Stimulated activated CD8-positive, alpha-beta memory T cell treated with anti-CD3 and anti-CD28 coated beads, Interleukin-2, amount 100 ng/mL, for 1 hour (primary cell): ENCODE measurements at places on chromosomes 7 and 10.
A peak's percentile ranks its signal among the peaks of the same experiment; 100 is the strongest.

DNA sequence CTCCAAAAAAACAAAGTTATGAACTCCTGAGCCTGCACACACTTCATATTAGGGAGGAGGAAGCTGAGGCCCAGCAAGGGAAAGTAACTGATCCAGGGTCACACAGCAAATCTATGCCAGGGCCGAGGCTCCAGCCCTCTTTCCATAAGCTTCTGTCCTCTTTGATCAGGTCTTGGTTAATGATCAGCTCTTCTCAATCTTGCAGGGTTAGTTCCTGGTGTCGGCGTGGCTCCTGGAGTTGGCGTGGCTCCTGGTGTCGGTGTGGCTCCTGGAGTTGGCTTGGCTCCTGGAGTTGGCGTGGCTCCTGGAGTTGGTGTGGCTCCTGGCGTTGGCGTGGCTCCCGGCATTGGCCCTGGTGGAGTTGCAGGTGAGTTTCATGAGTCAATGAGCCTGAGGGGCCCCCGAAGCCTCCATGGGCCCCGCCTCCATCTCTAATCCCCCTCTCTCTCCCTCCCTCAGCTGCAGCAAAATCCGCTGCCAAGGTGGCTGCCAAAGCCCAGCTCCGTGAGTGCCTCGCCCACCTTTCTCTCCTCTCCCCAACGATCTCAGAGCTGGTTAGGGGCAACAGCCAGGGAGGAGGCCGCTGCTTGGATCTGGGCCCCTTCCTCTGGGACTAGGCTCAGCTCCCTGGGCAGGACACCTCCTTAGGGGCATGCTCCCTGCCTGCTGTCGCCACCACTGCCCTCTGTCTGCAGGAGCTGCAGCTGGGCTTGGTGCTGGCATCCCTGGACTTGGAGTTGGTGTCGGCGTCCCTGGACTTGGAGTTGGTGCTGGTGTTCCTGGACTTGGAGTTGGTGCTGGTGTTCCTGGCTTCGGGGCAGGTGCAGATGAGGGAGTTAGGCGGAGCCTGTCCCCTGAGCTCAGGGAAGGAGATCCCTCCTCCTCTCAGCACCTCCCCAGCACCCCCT lies 23.7 kb upstream of the LIMK1 start:
- DNase-seq = no peak

- DNase-seq = no peak
Measured at GRCh38 chr10:77965294-77965693, 38.7 kb upstream of the DLG5 start.

DNA sequence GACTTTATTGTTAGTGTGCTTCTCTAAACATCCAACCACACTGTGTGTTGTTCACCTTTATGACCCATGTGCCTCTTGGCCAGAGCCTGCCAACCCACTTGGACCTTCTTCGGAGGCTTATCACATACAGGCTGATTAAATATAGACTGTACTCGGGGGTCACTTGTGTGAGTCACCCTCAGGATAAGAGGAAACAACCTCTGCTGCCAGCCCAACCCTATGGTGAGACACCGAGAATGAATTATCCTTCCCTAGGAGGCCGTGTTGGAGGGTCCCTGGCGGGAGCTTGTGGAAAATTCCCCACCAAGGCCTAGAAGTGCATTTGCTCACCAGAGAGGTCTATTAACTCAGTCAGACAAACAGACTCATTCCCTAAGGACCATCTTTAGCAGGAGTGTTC lies 63.0 kb downstream of the FAS start:
- no peak for DNase-seq

- no peak for DNase-seq
Measured at GRCh38 chr7:49151146-49151545, 226.8 kb downstream of the CDC14C start.

DNA sequence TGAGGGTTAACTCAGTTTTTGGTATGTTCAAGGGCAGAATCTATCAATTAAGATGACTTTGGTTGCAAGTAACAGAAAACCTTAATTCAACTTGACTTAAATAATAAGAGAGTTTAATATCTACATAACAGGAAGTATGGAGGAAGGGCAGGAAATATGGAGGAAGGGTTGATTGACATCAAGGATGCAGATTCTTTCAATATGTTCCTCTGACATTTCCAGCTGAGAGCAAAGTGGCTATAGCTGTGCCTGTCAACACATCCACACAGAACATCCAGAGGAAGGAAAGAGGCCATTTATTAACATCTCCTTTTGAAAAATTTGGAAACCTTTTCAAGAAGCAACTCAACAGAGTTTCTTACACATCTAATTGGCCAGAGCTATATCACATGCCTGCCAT lies 19.4 kb upstream of the RALA start:
- no peak for DNase-seq

GRCh38 chr7:12979181-12979580 lies 291.7 kb downstream of the ARL4A start:
- no peak for DNase-seq

DNA sequence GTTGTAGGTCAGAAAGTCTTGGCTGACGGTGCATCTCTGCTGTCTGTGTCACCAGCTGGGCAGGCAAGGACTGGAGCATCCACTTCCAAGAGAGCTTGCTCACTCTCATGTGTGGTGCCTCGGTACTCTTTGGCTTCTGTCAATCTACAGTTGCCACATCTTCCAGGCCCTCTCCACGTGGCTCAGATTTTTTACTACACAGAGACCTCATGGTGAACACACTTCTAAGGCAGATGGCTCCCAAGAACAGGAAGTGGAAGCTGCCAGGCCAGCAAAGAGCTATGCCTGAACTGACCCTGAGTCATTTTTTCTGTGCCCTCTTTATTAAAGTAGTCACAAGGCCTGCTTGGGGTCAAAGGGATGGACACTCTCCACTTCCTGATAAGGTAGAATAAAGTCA lies 351.5 kb upstream of the AUTS2 start:
- no peak for DNase-seq

DNA sequence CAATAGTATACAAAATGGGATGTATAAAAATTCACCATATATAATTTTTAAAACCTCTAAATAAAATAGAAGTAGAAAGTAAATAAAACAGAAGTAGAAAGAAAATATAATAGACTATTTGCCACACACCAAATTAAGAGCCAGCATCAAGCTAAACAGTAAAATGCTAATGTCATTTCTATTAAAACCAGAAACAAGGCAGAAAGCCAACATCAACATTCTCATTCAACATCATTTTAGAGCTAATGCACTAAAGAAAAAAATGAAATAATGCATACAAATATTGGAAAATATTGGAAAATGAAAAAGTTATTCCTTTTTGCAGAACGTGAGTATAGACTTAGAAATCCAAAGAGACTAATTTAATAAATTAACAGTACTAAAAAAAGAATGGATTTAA lies 23.4 kb upstream of the RELN start:
- no peak for DNase-seq

DNA sequence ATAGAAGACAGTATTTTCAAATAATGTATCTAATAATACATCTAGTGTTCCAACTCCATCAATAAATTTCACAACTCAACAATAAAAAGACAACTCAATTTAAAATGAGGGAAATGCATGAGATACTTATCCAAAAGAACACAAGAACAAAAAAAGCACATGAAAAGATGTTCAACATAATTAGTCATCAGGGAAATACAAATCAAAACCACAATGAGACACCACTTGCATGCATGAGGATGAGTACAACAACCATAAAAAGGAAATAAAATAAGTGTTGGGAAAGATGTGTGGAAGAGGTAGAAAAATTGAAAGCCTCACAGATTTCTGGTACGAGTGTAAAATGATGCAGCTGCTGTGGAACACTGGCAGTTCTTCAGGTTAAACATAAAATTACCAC lies 111.6 kb upstream of the PTPRZ1 start:
- DNase-seq = no peak

- DNase-seq = no peak
Measured at GRCh38 chr10:10727812-10728211, 289.9 kb upstream of the CELF2 start.

DNA sequence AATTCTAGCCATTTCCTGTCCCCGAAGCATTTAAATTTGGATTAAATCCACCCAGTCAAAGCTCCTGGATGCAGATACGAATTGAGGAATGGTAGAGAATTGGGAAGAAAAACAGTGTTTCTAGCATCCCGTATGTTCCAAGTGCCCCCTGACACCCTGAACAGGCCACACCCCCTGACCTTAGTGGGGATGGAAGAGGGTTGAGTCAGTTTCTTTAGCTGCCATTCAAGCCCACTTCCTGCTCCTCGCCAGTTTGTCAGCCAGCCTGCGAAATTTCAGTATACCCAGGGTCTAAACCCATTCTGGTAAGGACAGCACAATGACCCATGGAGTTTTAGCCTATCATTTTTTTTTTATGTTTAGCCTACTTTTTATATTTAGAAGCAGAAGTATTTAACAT lies 101.1 kb downstream of the PKD1L1 start:
- DNase-seq = no peak

DNA sequence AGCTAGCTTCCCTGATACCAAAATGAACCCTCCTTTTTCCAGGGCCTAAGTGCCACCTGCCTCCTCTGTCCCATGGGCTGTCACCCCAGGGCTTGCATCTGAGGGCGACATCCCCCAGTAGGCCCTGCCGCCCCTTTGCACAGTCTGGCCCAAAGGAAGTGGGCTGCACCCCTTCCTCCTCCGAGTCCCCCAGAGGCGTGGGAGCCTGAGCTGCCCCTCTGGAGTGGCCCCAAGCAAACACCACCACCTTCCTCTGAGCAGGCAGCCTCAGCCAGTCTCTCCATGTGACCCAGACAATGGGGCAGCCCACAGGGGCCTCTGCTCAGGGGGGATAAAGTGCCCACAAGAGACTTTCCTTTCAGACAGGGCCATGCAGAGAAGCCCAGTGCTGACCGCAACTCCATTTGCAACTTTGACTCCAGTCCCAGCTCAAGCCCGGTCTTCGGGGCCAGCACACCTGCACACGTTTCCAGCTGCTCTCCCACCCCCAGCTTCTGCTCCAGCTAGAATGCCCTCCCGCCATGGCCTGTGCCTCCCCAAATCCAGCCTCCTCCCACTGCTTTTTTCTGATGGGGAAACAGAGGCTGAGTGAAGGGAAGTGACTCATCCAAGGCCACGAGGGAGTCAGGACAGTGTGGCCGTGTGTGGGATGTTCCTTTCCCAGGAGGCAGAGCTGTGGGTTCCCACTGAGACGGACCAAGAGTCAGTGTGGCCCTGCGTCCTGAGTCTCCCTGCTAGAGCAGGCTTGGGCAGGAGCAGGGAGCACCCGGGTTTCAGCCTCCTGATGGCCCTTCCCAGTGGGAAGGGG lies 111.9 kb downstream of the ZMIZ1 start:
- DNase-seq = no peak

GRCh38 chr7:35906191-35906908 lies 105.5 kb downstream of the SEPTIN7 start:
- peak; percentile 41 for DNase-seq

GRCh38 chr10:123425680-123426079 lies 240.5 kb upstream of the GPR26 start:
- no peak for DNase-seq

DNA sequence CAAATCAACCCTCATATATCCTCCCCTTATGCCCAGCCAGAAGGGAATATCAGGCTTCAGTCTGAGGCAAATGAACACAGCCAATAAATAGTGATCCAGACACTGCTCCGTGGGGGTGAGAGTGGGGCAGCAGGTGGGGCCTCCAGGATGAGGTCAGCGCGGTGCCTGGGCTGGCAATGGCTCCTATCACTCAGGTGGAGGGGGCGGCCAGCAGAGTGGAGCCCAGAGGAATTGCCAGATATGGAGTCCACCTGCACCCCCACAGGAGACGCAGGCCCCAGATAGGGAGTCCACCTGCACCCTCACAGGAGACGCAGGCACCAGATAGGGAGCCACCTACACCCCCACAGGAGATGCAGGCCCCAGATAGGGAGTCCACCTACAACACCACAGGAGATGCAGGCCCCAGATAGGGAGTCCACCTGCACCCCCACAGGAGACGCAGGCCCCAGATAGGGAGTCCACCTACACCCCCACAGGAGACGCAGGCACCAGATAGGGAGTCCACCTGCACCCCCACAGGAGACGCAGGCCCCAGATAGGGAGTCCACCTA lies 78.0 kb upstream of the PPP2R2D start:
- no peak for DNase-seq

GRCh38 chr7:29482056-29482455 lies 81.6 kb upstream of the PRR15 start:
- no peak for DNase-seq

DNA sequence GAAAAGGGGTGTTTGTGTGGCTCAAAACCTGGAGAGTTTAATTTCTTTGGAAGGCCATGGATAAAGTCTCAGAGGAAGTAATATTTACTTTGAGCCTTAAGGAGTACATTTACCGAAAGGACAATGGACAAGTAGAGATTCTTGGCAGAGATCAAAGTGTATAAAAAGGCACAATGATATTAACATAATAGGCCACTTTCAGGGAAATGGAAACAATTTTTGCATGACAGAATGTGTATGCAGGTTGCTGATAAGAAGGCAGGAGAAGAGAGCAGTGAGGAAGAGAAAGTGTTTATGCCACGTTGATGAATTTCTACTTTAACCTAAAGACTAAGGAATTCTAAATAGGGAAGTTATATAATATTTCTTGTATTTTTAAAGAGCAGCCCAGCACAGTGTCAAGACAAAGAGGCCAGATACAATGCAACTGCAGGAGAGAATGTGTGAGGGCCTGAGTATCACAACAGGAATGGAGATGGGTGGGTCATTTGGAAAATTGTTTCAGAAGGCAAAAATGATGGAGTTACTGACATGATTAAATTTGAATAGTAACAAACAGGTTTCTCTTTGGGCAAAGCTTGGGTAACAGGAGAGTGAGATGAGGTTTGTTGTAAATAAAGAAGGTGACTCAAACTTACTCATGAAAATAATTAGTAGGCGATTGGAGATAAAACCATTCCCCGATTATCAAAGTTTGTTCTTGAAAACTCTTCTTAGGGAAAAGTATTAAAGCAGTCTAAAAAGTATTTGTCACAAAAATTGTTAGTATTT lies 84.1 kb downstream of the THSD7A start:
- DNase-seq = no peak

GRCh38 chr10:119505131-119505551 lies 37.4 kb downstream of the RGS10 start:
- no peak for DNase-seq

DNA sequence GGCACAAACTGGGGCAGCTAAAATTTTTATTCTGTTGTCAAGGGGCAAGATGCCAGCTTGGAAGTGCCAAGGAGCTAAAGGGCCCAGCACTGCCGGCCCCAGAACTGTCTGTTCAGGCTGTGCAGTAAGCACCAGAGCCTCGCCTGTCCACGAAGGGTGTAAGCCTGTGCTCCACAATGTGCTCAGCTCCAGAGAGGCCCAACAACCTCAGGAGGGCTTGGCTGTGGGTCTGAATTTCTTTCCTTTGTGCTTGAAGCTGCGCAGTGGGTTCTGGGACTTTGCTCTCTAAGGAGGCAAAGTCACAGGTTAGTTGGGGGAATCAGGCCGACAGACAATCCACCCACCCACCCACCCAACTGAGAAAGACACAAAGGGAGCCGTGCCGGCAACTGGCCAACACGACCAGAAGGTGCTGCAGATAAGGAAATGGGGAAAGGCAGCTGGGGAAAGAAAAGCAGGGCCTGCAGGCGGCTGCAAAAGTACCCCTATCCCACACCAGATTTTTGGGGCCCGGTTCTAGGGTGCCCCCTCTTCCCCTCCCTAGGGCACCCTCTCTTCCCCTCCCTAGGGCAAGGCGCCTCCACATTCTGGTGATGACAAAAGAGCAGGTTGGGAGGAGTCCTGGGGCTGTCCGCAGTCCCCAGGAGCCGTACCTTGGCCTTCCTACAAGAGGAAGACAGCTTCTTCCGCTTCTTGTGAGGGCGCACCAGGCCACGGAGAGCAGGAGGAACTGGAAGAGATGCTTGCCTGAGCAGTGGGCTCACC lies 7.7 kb downstream of the DDX56 start:
- DNase-seq = no peak

- no peak for DNase-seq
Measured at GRCh38 chr10:60048091-60048501, 141.7 kb upstream of the CCDC6 start.

- no peak for DNase-seq
Measured at GRCh38 chr10:99370993-99371392, 41.8 kb downstream of the CNNM1 start.
